ENCODE measurements at places on chromosomes 6 and 20.
A peak's percentile ranks its signal among the peaks of the same experiment; 100 is the strongest.

DNA sequence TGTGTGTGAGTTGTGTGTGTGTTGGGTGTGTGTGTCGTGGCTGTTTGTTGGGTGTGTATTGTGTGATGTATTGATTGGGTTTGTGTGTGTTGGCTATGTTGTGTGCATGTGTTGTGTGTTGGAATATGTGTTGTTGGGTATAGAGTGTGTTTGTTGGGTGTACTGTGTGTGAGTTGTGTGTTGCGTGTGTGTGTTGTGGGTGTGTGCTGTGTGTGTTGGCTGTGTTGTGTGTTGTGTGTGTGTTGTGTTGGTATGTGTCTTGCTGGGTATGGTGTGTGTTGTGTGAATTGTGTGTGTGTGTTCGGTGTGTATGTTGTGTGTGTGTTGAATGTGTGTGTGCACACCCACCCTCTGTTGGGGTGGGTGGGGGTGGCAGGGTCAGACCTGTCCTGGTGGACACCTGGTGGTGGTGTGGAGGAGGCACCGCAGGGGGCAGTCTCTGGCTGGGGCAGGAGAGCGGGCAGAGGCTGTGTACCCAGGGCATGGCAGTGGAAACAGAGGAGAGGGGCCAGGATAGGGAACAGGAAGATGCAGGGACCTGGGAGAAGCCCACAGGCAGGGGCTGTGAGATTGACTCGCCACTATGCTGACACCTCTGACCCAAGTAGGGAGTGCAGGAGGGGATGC is 25.5 kb upstream of the PXDC1 start:
- no peak for DNase-seq

GRCh38 chr6:26017632-26017966 is 55.0 kb downstream of the TRIM38 start:
- DNase-seq, result peak; percentile 67

GRCh38 chr6:109490713-109491112 is 7.7 kb upstream of the ZBTB24 start:
- DNase-seq, result no peak

- DNase-seq, result no peak
Observed at GRCh38 chr6:72282201-72282600, 339.7 kb upstream of the KCNQ5 start.

- DNase-seq, result no peak
Observed at GRCh38 chr6:108707328-108707976, 140.8 kb upstream of the ARMC2 start.

DNA sequence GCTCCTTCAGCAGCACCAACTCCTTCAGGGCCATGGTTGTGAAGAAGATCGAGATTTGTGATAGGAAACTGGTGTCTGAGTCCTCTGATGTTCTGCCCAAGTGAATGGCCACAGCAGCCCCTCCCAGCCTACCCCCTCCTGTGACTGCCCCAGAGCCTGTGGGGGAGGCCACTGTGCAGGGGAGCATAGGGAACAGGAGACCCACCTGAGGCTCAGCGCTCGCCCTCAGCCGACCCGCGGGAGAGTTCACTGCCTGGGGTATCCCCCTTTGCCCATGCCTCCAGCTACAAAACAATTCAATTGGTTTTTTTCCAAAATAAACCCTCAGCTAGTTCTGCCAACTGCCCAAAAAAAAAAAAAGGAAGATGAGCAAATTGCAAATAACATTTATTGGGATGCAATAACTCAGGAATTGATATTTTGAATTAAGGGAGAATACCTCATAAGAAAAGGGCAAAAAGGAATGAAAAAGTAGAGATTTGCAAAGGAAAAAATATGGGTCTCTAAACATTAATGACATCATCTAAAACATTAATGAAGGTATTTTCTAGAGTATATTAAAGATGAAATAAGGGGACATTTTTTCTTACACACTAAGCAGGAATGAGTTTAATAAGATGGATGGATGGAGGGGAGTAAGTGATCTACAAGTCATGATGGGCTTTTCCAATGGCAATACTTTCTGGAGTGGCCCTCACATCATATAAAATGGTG is 46.1 kb downstream of the KIAA0319 start:
- DNase-seq, result no peak

- DNase-seq, result no peak
Observed at GRCh38 chr20:45342855-45343531, 5.2 kb downstream of the SDC4 start.

GRCh38 chr6:106114492-106114891 is 28.4 kb downstream of the PRDM1 start:
- no peak for DNase-seq

GRCh38 chr6:81613606-81614005 is 138.9 kb downstream of the TENT5A start:
- DNase-seq, result no peak

DNA sequence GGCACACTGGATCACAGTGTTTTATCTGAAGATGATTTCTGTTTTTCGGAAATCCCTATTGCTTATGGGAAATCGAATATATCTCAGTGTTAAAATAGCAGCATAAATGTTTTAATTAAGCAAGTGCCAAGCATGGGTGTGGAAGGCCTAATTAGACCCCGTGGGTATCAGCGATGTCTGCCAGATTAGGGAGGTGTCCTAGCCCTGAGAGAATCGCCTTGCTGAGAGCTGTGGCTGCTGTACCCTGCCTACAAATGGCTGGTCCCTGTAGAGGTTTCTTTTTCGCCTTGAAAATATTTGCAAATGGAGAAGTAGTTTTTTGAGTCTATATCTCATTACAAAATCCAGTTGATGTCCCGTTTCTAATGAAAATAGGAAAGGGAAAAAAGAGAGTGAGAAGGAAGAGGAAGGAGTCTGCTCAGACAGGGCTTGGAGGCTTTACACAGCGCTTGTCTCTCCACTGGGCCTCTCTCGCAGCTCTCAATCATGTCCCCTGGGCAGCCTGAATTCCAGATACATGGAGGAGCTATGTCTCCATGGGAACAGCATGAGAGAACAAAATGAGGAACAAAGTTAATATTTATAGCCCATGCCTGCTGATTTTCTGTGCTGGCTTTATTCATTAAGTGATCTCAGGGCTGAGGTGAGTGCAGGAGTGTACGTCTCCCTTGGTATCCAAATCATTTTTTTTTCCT is 35.2 kb upstream of the BCLAF1 start:
- no peak for DNase-seq

- no peak for DNase-seq
Observed at GRCh38 chr20:40251284-40251932, 437.6 kb downstream of the MAFB start.

- DNase-seq, result no peak
Observed at GRCh38 chr20:50323209-50323608, 132.6 kb downstream of the CEBPB start.

DNA sequence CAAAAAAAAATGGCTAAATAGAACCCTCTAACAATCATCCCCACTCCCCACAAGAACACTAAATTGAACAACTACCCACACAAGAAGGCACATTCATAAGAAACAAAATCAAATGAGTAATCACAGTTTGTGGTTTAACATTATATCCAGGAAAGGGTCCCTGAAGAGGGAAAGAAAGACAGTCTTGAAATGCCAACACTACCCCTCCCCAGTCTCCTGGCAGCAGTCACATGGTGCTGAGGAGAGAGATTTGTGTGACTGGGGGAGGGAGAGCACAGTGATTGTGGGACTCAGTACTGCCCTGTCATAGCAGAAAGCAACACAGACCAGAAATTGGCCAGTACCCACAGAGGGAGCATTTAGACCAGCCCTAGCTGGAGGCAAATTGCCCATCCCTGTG is 443.7 kb upstream of the BTBD3 start:
- no peak for DNase-seq

- peak; percentile 45 for DNase-seq
Observed at GRCh38 chr6:46491201-46491627, at the start of gene RCAN2. Gene RCAN2, minus strand, starts transcription at chr6:46491449.

DNA sequence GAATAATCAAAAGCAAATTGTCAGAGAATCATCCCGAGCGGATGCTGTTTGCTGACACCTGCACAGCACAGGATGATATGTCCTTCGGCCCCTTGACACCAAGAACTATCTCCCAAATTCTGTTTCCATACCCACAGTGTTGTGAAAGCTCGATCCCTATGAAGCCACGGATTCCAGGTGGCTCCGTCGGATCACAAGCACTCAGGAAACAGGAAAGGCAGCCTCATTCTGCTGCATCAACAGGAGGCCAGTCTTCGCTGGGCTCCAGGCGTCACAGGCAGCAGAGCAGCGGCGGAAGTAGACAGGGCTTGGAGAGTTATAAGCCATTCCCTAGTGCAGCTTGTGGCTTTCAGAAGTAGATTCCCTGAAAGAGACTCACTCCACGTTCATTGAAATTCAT is 342.3 kb downstream of the C6orf118 start:
- DNase-seq, result no peak

DNA sequence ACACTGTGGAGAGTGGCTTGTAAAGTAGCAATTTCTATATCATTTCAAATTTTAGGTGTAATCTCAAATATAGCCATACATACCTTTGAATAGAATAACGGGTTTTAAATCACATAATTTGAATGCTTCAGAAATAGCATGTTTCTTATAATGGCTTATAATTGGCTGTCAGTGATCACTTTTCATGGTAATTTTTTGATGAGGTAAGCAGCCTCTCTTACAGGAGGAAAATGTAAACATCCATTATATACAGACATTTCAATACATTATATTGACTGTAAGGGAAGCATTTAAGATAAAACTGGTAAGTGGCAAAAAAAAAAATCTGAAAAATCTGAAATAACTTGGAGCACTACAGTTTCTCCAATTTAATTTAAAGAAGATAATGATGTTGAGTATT is 67.8 kb upstream of the PHACTR2 start:
- DNase-seq, result no peak

DNA sequence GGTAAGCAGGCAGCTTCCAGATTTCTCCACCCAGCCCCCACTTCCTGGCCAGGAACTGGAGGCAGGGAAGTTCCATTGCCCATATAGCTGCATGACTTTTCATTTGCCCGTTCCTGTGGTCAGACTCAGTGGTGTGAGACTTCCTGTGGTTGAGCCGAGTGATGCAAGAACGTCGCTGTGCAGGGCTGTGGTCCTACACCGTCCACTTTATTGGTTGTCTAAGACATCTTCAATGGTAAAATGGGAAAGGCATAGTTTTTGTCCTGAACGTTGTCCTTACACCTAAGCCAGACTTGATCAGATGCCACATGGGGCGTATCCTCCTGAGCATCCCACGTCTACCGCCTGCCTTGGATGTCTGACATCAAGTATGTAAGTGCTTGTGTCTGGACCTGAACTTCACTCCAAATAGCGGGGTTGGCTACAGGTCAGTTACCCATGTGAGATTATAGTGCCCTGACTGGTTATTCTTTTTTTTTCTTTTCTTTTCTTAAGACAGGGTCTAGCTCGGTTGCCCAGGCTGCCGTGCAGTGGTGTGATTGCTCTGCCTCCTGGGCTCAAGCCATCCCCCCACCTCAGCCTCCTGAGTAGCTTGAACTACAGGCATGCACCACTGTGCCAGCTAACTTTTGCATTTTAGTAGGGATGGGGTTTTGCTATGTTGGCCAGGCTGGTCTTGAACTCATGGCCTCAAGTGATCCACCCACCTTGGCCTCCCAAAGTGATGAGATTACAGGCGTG is 25.9 kb upstream of the GTSF1L start:
- DNase-seq, result no peak

- no peak for DNase-seq
Observed at GRCh38 chr6:99434702-99435530, 9.8 kb upstream of the PNISR start.

DNA sequence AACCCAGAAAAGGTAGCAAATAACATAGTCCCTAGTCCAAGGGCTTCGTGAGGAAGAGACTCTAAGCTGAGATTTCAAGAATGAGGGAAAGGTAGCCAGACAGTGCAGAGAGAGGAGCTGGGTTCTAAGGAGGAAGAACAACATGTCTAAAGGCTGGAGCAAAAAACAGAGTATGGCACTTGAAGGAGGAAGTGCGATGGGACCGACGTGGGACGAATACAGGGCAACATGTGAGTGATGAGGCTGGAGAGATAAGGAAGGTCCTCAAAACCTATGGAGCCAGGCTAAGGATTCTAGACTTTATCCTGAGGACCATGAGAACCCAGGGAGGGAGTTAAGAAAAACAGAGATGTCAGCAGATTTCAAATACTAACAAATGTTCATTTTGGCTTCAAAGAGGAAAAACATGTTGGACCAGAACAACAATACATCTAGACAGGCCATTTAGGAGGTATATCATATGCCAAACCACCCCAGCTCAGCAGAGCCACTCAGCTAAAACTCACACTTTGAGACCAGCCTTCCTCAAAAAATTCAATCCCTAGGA is 17.5 kb downstream of the ATXN1 start:
- DNase-seq, result no peak

GRCh38 chr6:133953634-133954415 is 801 bp downstream of the TBPL1 start:
- DNase-seq, result peak; percentile 4

GRCh38 chr20:50663095-50663821 is 28.1 kb downstream of the RIPOR3 start:
- DNase-seq, result no peak

- no peak for DNase-seq
Observed at GRCh38 chr20:48558906-48559305, 268.9 kb downstream of the PREX1 start.
